ENCODE measurements at places on chromosomes 6 and 20. TPM values are rescaled to one million over a fixed set of nuclear protein-coding genes. Genes with fewer than 3 reads are reported as not detected.

The NMBR gene
- not detected for total RNA-seq

The NANP gene
- 6.6 TPM for total RNA-seq

The SLC17A9 gene
- total RNA-seq = not detected

The HECA gene
- 15.0 TPM for total RNA-seq

The HEY2 gene
- total RNA-seq = 0.17 TPM

Data from mammary epithelial cell (primary cell).